Mucosa of descending colon (tissue), 3 donors: ENCODE measurements at places on chromosomes 12 and 14.
A peak's percentile ranks its signal among the peaks of the same experiment; 100 is the strongest.

- no peak for DNase-seq
Observed at GRCh38 chr14:91125271-91125660, 11.4 kb downstream of the DGLUCY start.

GRCh38 chr12:131251336-131252101, 297.8 kb downstream of the ADGRD1 start:
- DNase-seq, result no peak

- DNase-seq, result no peak
Observed at GRCh38 chr12:52073531-52074381, 4.0 kb downstream of the ATG101 start.

DNA sequence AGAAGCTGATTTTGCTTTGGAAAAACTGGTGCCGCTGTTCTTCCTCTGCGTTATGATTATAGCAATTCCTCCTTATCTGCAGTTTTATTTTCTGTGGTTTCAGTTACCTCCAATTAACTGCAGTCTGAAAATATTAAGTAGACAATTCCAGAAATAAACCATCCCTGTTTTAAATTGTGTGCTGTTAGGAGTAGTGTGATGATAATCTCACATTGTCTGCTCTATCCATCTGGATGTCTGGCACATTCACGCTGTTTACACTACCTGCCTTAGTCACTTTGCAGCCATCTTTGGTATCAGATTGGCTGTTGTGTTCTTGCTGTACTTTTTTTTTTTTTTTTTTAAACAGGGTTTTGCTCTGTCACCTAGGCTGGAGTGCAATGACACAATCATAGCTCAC, 141.0 kb downstream of the GRIP1 start:
- DNase-seq, result no peak

DNA sequence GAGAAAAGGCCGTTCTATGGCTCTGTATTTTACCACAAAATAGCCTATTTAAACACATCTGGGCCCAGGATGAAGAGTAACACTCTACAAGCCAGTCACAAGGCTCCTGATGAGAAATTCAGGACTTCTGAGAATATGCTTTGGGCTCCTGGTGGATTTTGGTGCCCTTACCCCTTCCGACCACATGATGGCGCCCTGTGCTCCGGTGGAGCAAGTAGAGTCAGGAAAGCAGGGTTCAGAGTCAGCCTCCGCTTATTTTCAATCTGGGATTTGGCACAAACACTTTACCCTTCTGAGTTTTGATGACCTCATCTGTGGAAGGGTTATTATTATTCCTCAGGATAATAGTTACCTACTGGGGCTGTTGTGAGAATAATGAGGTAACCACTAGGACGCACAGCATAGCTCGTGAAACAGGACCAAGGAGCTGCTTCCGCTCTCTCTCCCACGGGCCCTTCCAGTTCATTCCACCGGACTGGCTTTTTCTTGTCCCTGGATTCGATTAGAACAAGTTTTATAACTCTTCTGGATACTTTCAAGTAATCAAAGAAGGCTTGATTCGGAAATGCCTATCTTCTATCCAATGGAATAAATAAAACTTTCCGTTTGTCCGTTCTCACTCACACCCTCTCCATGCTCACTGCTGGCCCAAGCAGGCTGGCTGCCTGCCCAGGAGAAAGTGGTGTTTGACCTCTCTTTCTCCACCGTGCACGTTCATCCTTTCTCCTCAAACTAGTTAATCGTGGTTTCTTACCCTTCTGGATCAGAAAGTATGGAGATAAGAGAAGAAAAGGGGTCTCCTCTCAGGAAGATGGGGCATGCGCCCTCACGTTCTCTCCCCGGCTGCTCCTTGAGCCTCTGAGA, 104.6 kb downstream of the GALC start:
- peak; percentile 23 for DNase-seq

DNA sequence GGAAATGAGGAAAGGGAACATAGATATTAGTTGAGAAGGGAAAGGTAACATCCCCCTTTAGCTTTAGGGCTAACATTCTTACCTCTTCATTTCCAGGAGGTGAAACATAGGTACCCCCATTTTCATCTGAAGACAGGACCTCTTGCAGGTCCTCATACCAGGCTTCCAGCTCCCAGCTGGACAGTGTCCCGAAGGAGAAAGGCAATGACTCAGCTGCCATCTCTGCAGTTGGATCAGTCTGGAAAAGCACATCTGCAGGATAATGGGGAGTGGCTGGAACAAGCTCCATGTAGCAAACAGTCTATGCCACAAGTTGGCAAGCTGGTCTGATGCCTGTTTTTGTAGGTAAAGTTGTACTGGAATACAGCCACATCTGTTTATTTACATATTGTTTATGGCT, 3.1 kb downstream of the DDIT3 start:
- no peak for DNase-seq

DNA sequence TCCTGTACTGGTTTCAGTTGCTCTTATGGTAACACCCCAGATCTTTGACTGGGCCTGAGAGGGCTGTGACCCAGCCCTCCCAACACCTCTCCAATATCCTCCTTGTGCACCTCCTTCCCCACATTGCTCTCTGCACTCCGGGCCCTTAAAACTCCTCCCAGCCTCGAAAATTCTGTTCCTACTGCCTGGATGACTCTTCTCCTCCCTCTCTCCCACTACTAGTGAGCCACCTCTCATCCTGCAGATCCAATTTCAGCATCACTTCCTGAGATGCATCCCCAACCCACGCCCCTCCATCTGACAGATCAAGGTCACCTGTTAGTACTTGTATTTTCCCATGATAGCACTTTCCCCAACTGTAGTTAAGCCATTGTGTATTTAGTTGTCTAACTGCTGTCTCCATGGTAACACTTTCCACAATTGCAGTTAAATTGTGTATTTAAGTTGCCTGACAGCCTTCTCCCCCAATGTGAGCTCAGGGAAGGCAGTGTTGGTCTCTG, 11.5 kb upstream of the NT5DC3 start:
- DNase-seq, result no peak
